ENCODE measurements at places on chromosomes 4 and X. TPM values are rescaled to one million over a fixed set of nuclear protein-coding genes. Genes with fewer than 3 reads are reported as not detected.
A peak's percentile ranks its signal among the peaks of the same experiment; 100 is the strongest.

The TMEM35A gene
- total RNA-seq, result 0.66 TPM

- no peak for DNase-seq
Measured at GRCh38 chrX:773292-774025, 142.9 kb downstream of the SHOX start.

DNA sequence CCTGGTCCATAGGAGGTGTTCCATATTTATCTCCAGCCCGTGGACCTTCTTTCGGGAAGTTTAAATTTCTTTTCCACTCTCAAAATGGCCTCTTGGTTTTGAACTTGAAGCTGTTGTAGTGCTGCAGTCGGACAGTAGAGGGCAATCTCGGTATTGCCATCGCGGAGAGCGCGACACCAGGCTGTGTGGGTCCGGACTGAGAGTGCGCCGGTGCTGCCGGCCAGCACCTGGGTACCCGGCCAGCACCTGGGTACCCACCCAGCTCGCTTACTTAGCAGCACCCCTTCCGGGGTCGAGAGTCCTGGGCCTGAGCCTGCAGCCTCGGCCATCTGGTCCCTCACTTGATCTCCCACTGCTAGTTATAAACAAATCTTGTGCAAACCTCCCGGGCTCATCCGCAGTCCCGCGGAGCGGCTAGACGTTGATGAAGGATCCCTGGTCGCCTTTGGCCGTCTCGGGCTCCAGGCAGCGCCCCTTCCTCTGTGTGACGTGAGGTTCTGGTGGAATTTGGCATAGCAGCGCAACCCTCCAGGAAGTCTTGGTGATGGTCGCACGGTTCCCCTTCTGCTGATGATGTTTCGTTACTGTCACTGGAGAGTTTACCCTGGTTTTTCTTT, 18.0 kb downstream of the FAM9A start:
- DNase-seq, result peak; percentile 4

- no peak for DNase-seq
Measured at GRCh38 chrX:111854556-111855490, 21.2 kb upstream of the TRPC5OS start.

GRCh38 chrX:111167334-111167733, 71.3 kb downstream of the PAK3 start:
- DNase-seq, result no peak
